ENCODE measurements at places on chromosomes 3 and 15. TPM values are rescaled to one million over a fixed set of nuclear protein-coding genes. Genes with fewer than 3 reads are reported as not detected.

ZPLD1 gene
- polyA plus RNA-seq = not detected

TMEM45A gene
- polyA plus RNA-seq = 11.1 TPM

CHST13 gene
- 4.0 TPM for polyA plus RNA-seq

ADGRG7 gene
- polyA plus RNA-seq = not detected

SPATA12 gene
- 0.70 TPM for polyA plus RNA-seq

COL7A1 gene
- 3.0 TPM for polyA plus RNA-seq

CHRNA5 gene
- 23.3 TPM for polyA plus RNA-seq

ACAP2 gene
- 104 TPM for polyA plus RNA-seq

CRABP1 gene
- polyA plus RNA-seq = 536 TPM

RAB43 gene
- polyA plus RNA-seq = 5.7 TPM

CIDEC gene
- not detected for polyA plus RNA-seq

EBLN2 gene
- polyA plus RNA-seq = 4.7 TPM

PLCH1 gene
- 8.1 TPM for polyA plus RNA-seq

TRAT1 gene
- polyA plus RNA-seq = not detected

TIGIT gene
- 0.07 TPM for polyA plus RNA-seq

DNAH1 gene
- 0.17 TPM for polyA plus RNA-seq

MINDY4B gene
- not detected for polyA plus RNA-seq

ZNF80 gene
- polyA plus RNA-seq = not detected

TMEM158 gene
- polyA plus RNA-seq = 9.6 TPM

MUC20 gene
- 0.29 TPM for polyA plus RNA-seq

HIGD2B gene
- polyA plus RNA-seq = 0.45 TPM

DNAJA4 gene
- polyA plus RNA-seq = 5.0 TPM

TGM5 gene
- not detected for polyA plus RNA-seq

CCR3 gene
- not detected for polyA plus RNA-seq

STRC gene
- polyA plus RNA-seq = not detected

BCL2A1 gene
- 0.28 TPM for polyA plus RNA-seq

ST6GAL1 gene
- 17.6 TPM for polyA plus RNA-seq

RLBP1 gene
- polyA plus RNA-seq = not detected

GPR87 gene
- polyA plus RNA-seq = not detected

KLHL40 gene
- polyA plus RNA-seq = not detected

FANCI gene
- 63.6 TPM for polyA plus RNA-seq

EIF2B5 gene
- 26.4 TPM for polyA plus RNA-seq

FBXO40 gene
- polyA plus RNA-seq = 0.05 TPM

SYNPR gene
- 0.55 TPM for polyA plus RNA-seq

SHC4 gene
- polyA plus RNA-seq = 0.38 TPM

CYP11A1 gene
- 1.2 TPM for polyA plus RNA-seq

TPRG1 gene
- 0.74 TPM for polyA plus RNA-seq

CYP1A2 gene
- not detected for polyA plus RNA-seq

INTS14 gene
- 15.2 TPM for polyA plus RNA-seq

ERICH6 gene
- polyA plus RNA-seq = 0.19 TPM

ACP3 gene
- 1.1 TPM for polyA plus RNA-seq

TNNC1 gene
- polyA plus RNA-seq = 8.3 TPM

IMPG2 gene
- not detected for polyA plus RNA-seq

STAB1 gene
- polyA plus RNA-seq = 1.1 TPM
